ENCODE measurements at places on chromosomes 7 and 10.

DNA sequence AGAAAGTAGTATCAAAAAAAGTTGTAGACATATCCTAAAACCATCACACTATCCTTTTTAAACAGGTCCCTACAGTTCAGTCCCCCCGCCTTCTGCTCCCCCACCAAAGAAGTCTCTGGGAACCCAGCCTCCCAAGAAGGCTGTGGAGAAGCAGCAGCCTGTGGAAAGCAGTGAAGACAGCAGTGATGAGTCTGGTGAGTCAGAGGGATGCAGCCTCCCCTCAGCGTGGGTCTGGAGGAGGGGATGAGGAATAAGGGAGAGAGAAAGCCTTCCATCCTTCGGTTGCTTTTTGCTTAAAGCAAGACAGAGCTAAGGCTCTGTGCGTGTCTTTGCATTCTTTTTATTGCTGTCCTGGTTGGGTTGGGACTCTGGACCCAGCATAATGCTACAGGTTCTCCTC lies 7.6 kb downstream of the NOLC1 start:
- no peak for DNase-seq

GRCh38 chr10:30885423-30885822 lies 146.2 kb downstream of the ZNF438 start:
- DNase-seq: no peak

DNA sequence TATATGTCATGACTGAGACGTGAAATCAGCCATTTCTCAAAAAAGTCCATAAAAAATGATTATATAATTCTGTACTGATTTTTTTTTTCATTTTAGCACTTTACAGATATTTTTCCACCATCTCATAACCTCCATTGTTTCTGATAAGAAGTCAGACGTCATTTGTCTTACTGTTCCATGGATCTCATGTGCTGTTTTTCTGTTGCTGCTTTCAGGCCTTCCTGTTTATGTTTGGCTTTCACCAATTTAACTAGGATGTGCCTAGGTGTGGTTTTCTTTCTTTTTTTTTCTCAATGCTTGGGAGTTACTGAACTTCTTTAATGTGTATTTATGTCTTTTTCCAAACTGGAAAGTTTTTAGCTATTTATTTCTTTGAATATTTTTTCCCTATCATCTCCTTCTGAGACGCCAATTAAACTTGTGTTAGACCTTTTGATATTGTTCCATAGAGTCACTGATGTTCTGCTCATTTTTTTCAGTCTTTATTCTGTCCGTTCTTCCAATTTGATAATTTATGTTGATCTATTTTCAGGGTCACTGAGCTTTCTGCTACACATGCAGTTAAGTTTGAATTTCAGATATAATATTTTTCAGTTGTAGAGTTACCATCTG lies 43.3 kb downstream of the TAF3 start:
- DNase-seq: no peak

GRCh38 chr10:118882741-118883140 lies 128.0 kb upstream of the CACUL1 start:
- no peak for DNase-seq

DNA sequence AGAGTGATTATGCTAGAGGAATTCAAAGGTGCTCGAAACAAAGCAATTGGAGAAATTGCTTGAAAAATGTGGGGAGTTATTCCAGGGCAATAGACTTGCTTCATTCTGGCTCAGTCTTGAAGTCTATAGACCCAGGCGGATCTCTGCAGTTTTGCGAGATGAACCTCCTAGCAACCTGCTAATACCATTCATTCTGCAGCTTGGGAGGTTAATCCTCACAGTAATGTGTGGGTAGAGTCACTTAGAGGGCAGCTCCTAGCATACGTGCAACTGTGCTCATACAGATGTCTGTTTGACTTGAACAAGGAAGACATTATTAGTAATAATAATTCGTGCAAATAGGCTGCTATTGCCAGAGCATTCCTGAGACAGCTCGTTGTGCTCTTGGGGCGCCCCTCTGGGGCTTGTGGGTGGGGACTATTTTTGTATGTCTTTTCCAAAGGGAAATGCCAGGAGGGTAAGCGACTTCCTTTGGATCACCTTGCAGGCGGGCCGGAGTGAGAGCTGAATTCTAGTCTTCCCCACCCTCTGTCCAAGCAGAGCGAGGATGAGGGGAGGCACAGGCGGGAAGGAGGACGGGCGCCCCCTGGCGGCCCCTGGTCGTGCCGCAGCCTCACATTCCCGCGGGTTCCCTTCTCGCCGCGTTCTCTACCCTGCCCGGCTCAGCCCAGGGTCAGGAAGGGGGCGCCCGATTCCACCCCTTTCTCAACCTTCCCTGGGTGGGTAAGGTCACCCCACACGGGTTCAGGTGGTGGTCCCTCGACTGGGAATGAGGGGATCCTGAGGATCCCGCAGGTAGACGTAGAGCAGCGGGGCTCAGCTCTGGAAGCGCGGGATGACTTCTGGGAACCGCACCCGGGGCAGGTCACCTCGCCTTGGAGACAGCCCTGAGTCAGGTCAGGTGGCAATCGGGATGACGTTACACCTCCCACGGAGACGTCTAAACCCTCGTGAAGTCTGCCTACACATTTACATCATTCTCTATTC lies 241.5 kb downstream of the PHTF2 start:
- peak; percentile 12 for DNase-seq

DNA sequence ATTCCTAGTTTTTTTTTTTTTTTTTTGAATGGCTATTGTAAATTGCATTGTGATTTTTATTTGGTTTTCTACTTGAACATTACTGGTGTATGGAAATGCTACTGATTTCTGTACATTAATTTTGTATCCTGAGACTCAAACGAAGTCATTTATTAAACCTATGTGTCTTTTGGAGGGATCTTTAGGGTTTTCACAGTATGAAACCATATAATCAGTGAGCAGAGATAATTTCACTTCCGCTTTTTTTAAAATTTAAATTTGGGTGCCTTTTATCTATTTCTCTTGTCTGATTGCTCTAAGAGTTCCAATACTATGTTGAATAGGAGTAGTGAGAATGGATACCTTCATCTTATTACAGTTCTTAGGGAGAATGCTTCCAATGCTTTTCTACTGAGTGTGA lies 102.7 kb downstream of the ZWINT start:
- no peak for DNase-seq

DNA sequence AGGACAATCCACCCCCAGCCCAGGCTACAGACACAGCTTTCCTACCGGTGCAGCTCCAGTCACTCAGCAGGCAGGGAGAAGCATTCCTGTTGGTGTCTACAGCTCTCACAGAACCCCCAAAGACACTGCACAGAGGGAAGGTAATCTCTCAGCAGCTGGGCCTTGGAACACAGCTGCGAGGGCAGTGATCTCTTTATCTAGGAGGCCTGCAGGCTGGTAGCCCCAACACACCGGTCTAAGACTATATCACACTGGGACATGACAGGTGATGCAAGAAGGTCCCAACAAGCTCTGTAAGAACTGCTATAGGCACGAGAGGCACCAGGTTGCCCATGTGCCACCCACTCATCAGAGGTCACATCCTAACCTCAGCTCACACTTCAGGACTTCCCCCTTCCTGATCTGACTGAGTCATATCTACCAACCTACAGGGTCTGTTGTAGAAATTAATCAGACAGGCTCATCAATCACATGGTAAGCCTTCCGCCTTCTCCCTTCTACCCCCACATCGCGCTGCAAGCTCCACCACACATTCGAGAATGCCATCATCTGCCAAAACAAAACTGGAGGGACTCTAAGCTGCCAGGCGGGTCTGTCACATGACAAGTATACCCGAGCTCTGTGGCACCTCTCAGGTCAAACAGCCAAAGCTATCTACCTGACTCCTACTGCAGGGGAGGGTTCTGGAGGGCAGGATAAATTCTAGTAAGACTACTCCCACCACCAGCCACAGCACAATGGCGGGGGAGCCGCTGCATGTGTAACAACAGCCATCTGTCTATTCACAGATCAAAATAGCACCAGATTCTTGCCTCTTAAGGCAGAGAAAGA lies 26.1 kb downstream of the FAM53B start:
- peak; percentile 80 for DNase-seq
